ENCODE measurements at places on chromosomes 4 and X. TPM values are rescaled to one million over a fixed set of nuclear protein-coding genes. Genes with fewer than 3 reads are reported as not detected.

Gene FAM9C
- total RNA-seq = 0.12 TPM

Gene FOXO4
- total RNA-seq = 4.6 TPM

Gene SLC49A3
- total RNA-seq = 1.00 TPM

Gene TMEM35A
- 3.8 TPM for total RNA-seq

Data from uterine smooth muscle cell (primary cell).